ENCODE measurements at places on chromosomes 1 and 21.
A peak's percentile ranks its signal among the peaks of the same experiment; 100 is the strongest.

GRCh38 chr1:161207173-161207572, 5.0 kb downstream of the NDUFS2 start:
- no peak for DNase-seq

DNA sequence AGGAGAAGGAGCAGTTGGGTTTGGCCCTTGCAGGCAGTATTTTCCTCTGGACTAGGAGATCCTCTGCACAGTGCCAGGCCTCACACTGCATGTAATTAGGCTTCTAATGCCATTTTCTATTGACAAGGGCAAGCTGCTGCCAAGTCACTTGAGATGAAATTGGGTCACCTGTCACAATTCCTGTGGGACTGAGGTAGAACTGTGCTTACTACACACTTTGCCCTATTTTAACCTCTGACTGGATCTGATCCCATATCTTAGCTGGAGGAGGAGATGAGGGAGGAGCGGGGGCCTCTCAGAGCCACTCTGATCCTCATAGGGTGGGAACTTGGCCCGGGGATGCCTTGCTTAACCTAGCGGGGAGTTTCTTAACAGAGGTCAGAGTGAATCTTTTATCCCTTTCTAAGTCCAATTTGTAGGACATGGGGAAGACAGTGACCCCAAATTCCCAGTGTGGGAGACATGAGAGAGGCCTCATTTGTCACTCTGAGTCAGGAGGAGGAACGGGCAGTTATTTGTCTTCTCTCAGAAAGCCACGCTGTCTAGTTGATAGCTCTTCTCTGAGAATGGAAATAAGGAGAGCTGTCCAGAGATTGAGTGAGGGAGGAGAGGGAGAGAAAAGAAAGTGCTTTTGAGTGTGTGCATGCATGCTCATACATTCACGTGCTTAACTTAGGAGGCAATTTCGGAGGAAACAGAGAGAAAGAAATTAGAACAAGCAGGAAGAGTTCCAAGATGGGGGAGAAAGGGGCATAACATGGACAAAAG, 121.3 kb downstream of the CACNA1E start:
- peak; percentile 54 for DNase-seq

- no peak for DNase-seq
These were observed 12.8 kb downstream of the PRDM15 start for GRCh38 chr21:41866274-41866809.

DNA sequence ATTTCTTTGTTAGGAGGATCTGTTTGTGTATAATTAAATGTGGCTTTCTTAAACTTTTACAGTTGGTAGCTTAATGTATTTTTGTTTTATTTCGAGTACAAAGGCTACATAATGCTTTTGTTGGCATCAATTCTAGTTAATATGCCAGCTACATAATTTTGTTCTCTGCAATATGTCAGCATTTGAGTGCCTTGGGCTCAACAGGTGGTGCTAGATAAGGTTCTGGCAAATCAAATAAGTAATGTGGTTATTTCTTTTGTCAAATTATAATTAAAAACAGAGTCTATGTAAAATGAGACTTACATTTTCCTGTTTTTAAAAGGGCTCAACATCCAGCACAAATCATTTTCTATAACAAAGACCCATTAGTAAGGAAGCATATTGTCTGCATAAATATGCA, 410.6 kb upstream of the NR5A2 start:
- DNase-seq, result peak; percentile 29

- DNase-seq, result no peak
These were observed 226.6 kb upstream of the ZRANB2 start for GRCh38 chr1:71307451-71307850.

GRCh38 chr1:95041491-95042165, 31.1 kb downstream of the ALG14 start:
- DNase-seq, result peak; percentile 67

DNA sequence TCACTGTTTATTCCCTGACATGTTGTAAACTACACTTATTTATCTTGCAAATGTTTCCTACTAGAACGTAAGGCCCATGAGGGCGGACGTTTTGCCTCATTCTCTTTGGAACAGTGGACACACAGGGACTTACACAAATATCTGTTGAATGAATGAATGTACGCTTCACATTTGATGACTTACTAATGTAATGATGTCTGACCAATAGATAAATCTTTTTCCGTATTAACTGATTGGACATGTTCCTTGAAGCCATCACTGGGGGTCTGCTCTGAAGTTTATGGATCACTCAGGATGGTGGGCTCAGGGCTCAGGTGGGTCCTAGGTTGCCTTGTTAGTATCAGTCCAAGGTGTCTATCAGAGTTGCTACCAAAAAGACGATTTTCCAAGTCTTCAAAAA, 763.2 kb upstream of the TPTE start:
- no peak for DNase-seq

DNA sequence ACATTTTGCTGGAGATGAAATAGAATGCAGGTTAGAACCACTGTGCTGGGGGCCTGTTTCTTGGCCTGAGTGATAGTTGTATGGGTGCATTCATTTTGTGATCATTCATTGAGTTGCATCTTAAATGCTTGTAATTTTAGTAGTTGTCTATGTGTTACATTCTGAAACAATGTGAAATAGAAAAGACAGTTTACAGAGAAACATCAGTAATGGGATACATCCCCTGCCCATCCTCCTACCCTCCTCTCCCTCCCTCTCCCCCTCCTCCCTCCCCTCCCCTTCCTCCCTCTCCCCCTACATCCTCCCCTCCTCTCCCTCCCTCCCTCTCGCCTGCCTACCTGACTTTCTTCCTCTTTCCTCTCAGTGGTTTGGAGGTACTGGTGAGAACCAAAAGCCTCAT, 54.5 kb upstream of the COL6A1 start:
- DNase-seq, result no peak

DNA sequence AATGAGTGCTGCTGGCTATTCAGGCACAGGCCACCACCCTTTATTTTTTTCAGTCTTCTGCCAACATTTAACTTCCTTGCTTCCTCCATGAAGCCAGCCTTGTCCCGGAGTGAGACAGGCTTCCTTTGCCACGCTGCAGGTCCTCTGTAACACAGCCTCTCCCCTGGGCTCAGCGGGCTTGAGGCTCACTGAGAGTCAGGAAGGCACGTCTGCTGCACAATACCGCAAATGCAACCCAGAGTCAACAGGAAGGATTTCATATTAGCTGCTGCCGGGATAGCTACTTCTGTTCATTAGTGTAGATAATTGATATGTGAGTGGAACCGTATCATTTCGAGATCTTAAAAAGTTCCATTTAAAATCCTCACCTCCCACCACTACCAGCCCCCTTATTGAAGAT, 22.5 kb downstream of the MYOG start:
- DNase-seq, result no peak

GRCh38 chr1:10965546-10966226, 46.8 kb upstream of the TARDBP start:
- no peak for DNase-seq

GRCh38 chr1:92551916-92552315, 65.2 kb upstream of the GFI1 start:
- DNase-seq, result no peak

DNA sequence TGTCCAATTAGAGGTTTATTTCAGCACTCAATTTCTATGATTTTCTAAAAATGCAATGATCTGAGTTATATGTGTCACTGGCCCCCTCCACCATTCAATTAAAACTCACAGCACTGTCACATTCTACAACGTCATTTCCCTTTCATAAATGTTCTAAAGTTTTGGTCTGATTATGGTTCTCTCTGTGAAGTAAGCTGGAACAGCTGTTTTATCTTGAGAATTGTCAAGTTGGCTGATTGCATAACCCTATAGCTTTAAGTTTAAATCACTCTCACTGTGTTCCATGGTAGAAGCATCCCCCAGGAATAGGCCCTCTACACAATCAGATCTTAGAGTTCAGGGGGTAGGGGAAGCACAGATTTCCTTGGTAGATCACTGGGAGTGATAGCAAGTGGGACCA, 41.4 kb upstream of the DNASE2B start:
- no peak for DNase-seq

DNA sequence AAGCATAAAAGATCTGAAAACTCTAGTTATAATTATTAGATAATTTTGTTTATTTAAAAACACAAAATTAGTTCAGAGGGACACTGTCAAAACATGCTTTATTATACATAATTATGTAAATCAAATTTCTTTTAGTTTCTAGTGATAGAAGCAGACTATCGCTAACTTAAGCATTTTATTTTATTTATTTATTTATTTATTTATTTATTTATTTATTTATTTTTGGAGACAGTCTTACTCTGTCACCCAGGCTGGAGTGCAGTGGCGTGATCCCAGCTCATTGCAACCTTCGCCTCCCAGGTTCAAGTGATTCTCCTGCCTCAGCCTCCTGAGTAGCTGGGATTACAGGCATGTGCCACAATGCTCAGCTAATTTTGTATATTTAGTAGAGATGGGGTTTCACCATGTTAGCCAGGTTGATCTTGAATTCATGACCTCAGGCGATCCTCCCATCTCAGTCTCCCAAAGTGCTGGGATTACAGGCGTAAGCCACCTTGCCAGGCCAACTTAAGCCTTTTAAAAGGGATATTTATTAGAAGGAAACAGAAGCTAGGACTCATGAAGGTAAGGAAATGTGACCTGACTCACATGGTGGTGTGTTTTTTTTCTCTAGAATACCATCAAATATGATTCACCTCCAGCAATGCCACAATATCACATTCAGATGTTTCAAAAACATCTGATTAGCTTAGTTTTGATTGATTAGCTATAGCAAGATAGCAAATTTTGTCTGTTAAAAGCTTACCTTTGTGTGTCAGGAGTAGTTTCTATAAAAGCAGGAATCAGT, 1357.4 kb upstream of the ADGRL4 start:
- no peak for DNase-seq

DNA sequence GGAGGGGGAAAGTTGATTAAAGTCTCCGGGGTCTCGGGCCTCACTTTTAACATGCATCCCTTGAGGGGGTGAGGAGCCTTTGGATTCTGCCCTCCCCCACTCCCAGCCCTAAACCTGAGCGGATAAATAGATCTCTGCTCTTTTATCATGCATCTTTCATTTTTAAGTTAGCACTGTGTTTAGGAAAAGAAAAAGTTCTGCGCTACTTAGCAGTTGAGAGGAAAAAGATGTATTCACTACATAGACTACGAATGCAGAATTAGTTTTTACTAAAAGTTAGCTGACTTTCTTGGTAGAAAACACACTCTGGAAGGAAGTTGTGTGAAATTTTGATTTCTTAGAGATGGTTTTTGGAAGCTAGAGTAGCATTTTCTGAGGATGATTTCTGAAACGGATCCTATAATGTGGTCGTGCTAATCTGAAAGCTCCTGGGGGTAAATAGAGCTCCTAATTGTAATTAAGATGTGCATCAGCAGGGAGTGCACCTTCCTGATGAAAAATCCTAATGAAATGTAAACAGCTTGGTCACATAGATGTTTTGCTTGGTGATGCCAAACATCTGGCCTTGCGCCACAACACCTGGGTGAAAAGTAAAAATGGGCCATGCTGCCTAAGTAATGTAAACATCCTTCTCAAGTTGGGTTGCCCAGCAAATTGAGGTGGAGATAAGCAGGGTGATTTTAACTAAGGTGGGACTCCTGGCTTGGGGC, 1.8 kb downstream of the ROR1 start:
- no peak for DNase-seq

GRCh38 chr21:39441502-39442475, 3.8 kb downstream of the LCA5L start:
- no peak for DNase-seq

GRCh38 chr1:45407629-45408287, 67.5 kb upstream of the MUTYH start:
- DNase-seq, result no peak

DNA sequence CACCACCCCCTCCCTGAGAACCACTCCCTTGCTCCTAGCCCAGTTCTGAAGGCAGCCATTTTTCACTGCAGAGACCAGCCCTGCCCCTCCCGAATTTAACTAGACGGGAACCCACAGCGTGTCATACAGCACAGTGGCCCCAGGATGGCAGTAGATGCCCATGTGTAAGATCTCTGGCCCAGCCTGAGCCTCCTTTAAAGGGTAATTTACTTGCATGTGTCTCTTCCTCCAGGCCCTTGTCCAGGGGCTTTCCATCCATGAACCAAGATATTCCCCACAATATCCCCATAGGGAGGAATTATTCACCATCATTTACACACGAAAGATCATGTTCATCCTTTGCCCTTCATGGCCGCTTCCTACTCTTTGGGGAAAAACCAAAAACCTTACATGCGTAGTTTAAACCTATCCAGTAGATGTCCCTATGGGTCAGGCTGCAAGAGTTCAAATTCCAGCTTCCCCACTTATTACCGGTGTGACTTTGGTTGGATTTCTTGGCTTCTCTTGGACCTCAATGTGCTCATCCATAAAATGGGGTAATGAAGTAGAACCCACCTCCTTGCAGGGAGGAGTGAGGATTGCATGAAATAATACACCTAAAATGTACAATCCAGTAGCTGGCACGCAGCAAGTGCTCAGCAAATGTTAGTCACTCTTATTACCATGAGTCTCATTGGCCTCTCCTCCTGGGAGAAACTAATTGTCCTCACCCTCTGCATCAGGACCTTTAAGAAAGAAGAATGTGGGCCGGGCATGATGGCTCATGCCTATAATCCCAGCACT, 4.0 kb upstream of the LACTBL1 start:
- peak; percentile 89 for DNase-seq

- peak; percentile 15 for DNase-seq
These were observed 76.6 kb downstream of the NOS1AP start for GRCh38 chr1:162145966-162146696.

DNA sequence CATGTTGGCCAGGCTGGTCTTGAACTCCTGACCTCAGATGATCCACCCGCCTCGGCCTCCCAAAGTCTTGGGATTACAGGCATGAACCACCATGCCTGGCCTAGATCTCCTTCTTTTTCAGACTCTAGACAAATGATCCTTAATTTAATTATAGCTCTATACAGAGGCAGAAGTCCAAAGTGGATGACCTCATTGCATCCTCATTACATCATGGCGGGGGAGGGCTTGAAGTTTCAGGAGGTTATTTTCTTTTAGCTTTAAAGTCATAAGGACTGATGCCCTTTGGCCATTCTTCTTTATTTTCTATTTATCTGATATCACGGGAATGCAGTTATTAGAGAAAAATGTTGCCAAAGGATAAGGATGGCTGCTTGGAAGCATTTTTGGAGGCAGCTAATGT, 14.1 kb upstream of the MARK1 start:
- no peak for DNase-seq

- no peak for DNase-seq
These were observed 17.0 kb downstream of the MRAP start for GRCh38 chr21:32315511-32316281.

DNA sequence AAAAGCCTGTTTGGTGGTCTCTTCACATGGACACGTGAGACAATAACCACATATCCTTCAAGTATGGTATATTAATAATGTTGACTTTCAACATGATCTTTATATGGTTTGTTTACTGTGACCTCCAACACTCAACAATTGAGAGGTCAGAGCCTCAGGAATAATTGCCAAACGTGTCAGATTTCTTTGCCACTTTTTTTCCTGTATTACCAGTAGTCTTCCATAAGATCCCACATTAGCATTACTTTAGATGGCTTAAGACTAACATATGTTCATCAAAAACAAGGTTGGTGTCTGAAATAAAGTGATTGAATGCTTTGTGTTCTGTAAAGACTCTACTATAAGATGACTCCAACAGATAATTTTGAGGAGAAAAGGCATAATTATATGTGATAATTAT, 118.7 kb upstream of the F3 start:
- DNase-seq, result no peak

- DNase-seq, result no peak
These were observed 550.9 kb downstream of the USP25 start for GRCh38 chr21:16280686-16281091.

All from NCI-H2107 (cell line).